Stimulated activated CD4-positive, alpha-beta T cell treated with anti-CD3 and anti-CD28 coated beads, Interleukin-15, amount 100 ng/mL, for 24 hours (primary cell): ENCODE measurements at places on chromosomes 13 and 19.
A peak's percentile ranks its signal among the peaks of the same experiment; 100 is the strongest.

GRCh38 chr13:50893211-50893852 is 16.3 kb upstream of the RNASEH2B start:
- peak; percentile 21 for DNase-seq

- no peak for DNase-seq
Observed at GRCh38 chr19:1857648-1858326, 5.6 kb downstream of the KLF16 start.

DNA sequence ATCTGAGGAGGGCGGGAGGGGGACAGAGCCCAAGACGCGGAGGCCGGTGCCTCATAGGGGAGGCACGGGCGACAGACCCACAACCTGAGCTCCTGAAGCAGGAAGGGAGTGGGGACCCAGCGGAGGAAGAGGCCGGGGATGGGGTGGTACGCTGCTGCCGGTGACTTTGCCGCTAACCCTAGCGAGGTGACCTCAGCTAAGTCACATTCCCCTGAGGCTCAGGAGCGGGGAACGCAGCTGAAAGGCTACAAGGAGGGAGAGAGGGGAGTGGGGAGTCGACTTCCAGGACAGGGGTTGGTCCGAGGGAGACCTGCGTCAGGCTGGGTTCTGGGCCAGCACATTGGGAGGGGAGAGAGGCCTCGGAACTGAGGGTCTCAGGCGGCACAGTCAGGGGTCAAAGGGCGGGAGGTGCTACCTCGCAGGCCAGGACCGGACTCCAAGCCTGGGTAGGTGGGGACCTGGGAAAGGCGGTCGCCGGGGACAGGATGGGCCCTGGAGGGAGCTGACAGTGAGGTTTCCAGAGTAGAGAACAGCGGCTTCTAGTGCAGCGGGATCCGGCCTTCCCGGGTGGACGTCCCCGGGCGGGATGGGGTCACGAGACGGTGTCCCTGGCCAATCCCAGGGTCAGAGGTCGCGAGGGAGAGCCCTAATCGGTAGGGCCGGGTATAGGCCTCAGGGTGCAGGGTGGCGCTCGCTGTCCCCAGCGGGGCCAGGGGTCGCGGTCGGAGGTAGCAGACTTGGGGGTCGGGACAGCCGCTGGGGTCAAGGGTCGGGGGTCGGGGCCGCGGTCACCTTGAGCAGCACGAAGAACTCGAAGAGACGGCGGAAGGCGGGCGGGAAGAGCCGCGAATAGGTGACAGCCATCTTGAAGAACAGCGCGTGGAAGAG is 699 bp downstream of the TMEM259 start:
- DNase-seq, result no peak

- DNase-seq, result no peak
Observed at GRCh38 chr19:49705919-49706318, 15.0 kb downstream of the CPT1C start.

- DNase-seq, result no peak
Observed at GRCh38 chr19:11457115-11457514, 21.7 kb downstream of the PRKCSH start.

- DNase-seq, result no peak
Observed at GRCh38 chr13:99282264-99283231, 24.4 kb upstream of the GPR18 start.

DNA sequence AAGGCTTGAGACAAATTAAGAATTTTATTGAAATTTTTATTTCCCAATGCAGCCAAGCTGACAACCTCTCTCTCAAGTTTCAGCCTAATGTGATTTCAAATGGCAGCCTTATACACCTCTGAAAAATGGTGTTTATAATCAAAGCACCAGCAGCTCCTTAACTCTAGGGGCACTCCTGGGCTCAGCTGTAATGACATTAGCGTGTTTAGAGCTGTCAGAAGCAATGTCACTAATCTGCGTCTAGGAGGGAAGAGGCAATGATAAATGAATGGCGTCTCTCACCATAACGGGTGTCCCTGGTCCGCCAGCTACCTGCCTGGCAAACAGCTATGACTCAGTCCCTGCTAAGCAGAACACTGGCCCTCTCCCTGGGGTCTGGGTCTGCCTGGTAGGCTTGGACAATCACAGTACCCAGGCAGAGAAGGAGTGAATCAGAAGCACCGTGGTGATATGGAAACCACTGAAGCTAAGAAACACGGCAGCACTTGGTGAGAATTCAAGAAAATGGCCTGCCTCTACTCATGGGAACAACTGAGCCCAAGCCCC is 131.8 kb upstream of the VSTM2B start:
- DNase-seq, result no peak

GRCh38 chr13:106738186-106738678 is 170.3 kb upstream of the ARGLU1 start:
- no peak for DNase-seq

DNA sequence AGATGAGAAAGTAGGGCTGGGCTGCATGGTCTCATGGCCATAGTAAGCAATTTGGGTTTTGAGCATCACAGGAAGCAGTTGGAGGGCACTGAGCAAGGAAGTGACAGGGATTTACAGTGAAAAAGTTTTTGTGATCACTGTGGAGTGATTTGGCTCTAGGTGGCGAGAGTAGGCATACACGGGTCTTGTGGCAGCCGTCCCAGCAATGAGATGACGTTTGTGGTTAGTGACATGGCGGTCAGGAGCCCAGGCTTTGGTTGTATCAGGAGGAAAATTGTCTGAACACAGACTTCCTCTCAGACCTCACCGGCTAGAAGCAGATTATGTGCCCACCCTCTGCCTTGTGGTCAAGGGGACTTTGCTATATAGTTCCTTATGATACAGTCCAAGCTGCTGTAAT is 3.3 kb downstream of the ZNF444 start:
- DNase-seq, result no peak

- no peak for DNase-seq
Observed at GRCh38 chr19:35738887-35739229, 3.4 kb downstream of the IGFLR1 start.

- peak; percentile 92 for DNase-seq
Observed at GRCh38 chr19:3721131-3721886, 13.1 kb downstream of the TJP3 start.

GRCh38 chr13:86946734-86947133 is 724.4 kb upstream of the SLITRK5 start:
- no peak for DNase-seq

- DNase-seq, result no peak
Observed at GRCh38 chr13:37539976-37540605, 58.5 kb downstream of the POSTN start.

GRCh38 chr19:47641891-47642485 is 33.1 kb downstream of the BICRA start:
- no peak for DNase-seq

DNA sequence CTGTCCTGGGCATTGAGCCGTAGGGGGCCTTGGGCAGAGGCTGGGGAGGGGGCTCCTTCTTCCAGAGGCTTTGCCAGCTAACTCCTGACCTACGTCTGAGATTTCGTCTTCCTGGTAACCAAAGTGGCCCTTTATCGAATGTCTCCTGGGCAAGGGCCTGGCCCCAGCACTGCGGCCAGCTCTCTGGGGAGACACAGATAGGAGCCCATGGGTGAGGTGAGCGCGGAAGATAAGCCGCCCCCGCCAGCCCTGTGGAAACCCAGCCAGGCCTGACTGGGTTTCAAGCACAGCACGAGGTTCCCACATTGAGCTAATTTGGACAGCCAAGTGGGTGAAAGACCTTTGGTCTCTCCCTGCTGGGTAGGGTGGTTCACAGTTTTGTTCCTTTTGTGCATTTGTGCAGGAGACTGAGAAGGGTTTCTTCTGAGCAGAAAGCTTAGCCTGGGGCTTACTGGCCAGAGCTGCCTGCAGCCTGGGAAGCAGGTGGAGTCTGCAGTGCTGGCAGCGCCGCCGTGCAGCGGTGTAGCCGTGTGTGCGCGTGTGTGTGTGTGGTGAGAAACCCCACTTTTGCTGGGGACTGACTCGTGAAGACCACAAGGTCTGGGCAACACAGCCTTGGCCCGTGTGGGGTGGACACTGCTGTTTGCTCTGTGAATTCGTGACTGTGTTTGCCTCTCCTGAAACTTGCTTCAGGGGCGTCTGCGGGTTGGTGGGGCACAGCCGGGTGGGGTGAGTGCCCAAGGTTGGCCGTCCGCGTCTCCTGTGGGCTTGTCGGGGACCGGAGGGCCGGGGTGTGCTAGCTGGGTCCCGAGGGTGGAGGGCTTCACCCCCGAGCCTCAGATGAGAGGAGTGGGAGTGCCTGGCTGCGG is 2.5 kb downstream of the BSG start:
- no peak for DNase-seq

DNA sequence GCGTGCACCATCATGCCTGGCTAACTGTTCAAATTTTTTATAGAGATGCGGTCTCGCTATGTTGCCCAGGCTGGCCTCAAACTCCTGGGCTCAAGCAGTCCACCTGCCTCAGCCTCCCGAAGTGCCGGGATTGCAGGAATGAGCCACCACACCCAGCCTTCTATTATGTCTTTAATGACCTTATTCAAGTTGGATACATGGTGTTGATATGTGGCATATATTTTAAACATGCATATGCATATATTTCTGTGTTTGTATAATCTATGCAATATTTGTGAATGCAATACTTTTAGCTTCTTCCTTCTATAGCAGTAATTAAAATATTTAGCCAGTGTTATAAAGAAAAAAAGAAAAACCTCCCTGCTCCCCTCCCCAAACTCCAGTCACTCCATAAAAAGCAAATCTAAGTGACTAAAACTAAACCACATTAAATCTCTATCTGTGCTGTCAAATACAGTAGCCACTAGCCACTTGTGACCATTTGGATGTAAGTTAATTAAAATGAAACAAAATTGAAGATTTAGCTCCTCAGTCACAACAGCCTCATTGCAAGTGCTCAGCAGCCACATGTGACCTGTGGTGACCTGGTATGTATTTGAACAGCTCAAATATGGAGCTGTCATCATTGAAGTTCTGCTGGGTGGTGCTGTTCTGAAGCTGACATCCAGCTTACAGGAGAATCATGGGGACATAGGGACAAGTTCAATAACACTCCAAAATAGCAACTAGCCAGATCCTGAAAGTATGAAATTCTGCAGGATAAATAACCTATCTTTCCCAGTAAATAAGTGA is 27.4 kb downstream of the FCGBP start:
- no peak for DNase-seq

DNA sequence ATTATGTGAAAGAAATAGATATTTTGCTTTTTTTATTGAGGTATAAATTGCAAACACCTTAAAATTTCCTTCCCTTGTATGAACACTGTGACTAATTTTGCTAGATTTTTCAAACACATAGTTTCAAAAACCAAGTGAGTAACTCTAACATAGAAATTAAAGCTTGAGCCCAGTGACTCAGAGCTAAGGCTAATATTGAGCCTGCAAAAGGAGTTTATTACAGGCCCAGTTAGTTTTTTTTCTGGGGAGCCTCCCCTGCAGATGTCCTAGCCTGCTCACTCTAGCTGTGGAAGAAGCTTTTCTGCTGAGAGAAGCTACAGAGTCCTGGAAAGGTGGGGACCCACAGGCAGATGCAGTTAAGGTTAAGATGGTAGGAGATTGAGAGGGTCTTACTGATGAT is 3.4 kb downstream of the ZNF430 start:
- DNase-seq, result no peak

GRCh38 chr19:40612831-40613689 is 11.9 kb downstream of the LTBP4 start:
- peak; percentile 89 for DNase-seq

GRCh38 chr13:40059540-40060232 is 404.2 kb downstream of the COG6 start:
- DNase-seq, result no peak

GRCh38 chr13:113573065-113573464 is 11.5 kb upstream of the TFDP1 start:
- DNase-seq, result no peak

DNA sequence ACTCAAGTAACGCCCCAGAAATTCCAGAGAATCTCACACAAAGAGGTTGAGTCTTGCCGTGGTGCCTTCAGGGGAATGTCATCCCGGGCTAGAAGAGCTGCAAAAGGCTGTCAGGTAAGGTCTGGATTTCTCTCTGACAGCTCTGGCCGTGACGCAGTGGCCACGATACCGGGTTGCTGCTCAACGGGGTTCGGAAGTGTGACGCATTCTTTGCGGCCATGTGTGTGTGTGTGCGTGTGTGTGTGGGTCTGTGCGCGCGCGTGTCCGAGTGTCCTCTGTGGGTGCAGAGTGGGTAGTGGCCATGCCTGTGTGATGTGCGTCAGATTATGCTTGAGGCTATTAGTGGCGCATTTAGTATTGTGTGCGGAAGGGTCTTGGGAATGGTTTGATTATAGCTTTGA is 306 bp downstream of the ZNF540 start:
- DNase-seq, result peak; percentile 70

DNA sequence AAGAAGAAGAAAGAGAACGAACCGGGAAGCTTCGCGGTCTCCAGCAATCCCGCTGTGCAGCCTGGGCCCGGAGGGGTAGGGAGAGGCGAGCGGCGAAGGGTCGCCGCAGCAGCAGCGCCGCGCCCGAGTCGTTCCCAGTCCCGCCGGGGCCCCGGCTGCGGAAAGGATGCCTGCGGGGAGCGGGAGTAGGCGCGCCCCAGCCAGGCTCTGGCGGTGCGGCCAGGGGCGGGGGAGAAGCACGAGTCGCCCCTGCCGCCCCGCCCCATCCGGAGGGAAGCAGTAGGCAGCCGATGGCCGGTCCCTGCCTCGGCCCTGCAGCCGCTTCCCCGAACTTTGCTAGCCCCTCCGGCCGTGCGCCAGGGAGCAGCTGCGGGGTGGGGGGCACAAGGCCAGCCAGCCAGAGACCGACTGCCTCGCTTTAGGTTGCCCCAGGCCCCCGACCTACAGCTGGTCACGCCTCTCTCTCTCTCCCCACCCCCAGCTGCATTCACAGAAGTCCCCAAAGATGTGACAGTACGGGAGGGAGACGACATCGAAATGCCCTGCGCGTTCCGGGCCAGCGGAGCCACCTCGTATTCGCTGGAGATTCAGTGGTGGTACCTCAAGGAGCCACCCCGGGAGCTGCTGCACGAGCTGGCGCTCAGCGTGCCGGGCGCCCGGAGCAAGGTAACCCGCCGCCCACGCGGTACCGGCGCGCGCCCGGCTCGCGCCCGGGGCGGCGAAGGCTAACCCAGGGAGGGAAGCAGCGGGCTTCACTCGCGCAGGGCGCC is 1.1 kb downstream of the VSTM2B start:
- DNase-seq, result peak; percentile 63

DNA sequence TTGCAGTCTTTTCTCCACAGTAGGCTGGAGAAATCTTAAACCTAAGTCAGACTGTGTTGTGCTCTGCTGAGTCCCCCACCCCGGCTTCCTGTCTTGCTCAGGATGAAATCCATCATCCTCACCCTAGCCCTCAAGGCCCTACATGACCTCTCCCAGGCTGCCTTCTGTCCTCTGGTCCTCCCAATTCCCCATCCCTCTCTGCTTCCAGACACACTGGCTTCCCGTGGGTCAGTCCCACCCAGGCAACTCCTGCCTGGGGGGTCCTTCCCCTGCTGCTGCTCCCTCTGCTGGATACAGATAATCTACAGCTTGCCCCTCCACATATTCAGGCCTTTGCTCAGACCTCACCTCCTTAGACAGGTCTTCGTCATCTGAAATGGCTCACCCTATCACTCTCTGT is 18.4 kb upstream of the CBY2 start:
- no peak for DNase-seq

DNA sequence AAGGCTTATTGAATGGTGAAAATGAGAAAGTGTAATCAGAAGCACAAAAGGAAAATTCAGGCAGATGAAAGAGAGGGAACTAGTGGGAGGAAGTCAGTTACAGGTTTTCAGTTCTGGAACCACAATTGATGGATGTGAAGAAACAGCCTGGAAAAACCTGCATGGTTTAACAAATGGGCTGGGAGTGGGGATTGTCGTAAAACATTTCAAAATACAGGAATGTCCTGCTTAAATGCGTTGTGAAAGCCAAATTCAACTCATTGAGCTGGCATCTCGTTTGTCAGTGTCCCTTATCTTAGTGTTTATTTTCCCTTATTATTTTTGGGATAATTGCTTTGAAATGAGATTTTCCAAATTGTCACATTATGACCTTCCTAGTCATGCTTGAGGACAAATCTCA is 106.5 kb upstream of the RFC3 start:
- no peak for DNase-seq

- DNase-seq, result no peak
Observed at GRCh38 chr13:48773531-48774275, 120.0 kb downstream of the CYSLTR2 start.
